CD4-positive, alpha-beta T cell treated with Interleukin-6 for 4 hours (primary cell): ENCODE measurements at places on chromosomes 7 and 10.
A peak's percentile ranks its signal among the peaks of the same experiment; 100 is the strongest.

DNA sequence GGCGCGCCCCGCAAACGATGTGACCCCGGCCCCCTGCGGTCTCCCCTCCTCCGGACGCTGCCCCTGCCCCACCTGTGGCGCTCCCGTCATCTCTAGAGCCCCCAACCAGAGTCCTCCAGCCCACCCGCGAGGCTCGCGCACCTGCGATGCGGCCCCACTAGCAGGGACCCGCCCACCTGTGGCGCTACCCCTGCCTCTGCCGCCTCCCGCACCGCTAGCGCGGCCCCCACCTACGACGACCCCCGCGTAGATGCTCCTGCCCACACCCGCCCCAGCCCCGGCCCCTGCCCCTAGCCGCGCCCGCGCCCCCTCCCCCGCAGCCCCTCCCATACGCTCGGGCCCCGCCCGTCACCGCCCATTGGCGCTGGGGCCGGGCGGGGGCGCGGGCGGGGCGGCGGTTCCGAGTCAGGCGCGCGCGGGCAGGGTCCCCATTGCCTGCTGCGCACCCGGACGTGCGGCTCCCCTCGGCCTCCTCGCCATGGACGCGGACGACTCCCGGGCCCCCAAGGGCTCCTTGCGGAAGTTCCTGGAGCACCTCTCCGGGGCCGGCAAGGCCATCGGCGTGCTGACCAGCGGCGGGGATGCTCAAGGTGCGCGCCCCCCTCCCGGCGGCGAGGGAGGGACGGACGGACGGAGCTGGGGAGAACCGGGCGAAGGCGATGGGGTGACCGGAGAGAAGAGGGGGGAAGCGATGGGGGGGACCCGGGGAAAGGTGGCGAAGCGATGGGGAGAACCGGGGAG, at the start of gene PFKP:
Gene PFKP (plus strand): TSS at position 431 of the 741 bp plus-strand sequence. CDS start 48 bp downstream, at position 479.
- DNase-seq: peak; percentile 71

GRCh38 chr7:128404886-128405470, 4.8 kb downstream of the IMPDH1 start:
- peak; percentile 5 for DNase-seq

- DNase-seq: no peak
Observed at GRCh38 chr10:110399106-110399964, 94.6 kb upstream of the SMNDC1 start.

- DNase-seq: no peak
Observed at GRCh38 chr7:123805287-123805686, 39.7 kb upstream of the HYAL4 start.

- DNase-seq: no peak
Observed at GRCh38 chr7:70392877-70393435, 739.0 kb upstream of the GALNT17 start.

- DNase-seq: no peak
Observed at GRCh38 chr7:51175316-51175991, 141.2 kb downstream of the COBL start.

DNA sequence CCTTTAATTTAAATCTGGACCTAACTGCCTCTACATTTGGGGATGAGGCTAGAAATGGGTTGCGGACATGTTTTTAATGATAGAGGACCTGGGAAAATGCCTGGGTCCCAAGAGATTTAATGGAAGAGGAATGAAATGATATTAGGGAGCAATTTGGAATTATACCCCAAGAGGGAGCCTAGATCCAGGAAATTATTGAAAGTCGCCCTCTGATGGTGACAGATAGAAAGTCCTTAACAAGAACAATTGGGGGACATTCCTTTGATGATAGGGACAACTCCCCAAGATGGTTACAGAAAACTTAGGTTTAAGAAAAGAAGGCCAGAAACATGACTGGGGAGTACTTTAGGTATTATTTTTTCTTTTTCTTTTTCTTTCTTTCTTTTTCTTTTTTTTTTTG, 9.5 kb upstream of the TSGA13 start:
- no peak for DNase-seq

GRCh38 chr7:12809476-12809875, 122.0 kb downstream of the ARL4A start:
- DNase-seq: no peak

DNA sequence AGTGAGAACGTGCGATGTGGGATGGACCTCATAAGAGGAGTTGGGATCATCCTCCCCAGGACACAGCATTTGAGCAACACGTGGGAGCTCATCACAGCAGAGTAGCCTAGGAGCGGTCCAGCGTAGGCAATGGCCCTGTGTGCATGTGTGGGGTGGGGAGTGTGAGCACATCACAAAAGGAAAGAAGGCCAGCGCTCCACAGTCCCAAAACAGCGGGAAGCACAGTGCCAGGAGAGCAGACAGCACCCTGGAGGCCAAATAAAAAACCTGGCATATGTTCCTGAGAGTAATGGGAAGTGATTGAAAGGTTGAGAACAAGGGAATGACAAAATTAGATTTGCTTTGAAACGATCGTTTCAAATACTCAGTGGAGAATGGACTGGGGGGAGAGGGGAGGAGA, 226.0 kb downstream of the C7orf25 start:
- DNase-seq: no peak

GRCh38 chr7:37826825-37827224, 21.6 kb upstream of the NME8 start:
- DNase-seq: no peak

DNA sequence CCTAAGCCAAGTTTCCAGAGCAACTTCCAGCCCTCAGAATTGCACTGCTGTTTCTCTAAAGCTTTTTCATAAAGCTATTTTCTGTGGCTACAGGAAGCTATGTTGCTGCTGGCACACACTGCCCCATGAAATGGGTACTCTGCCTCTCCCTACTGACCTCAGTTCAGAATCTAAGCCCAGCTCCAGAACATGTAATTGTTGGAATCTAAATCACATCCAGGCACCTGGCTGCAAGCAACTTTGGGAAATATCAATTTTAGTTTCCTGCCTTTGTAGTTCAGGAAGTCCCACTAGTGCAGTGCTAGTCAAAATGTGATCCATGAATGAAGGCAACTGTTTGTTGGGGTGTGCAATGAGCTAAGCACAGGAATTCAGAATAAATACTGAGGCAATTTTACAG, 226.2 kb downstream of the THSD7A start:
- DNase-seq: no peak

GRCh38 chr10:101152316-101152715, 21.2 kb downstream of the TLX1 start:
- DNase-seq: no peak

DNA sequence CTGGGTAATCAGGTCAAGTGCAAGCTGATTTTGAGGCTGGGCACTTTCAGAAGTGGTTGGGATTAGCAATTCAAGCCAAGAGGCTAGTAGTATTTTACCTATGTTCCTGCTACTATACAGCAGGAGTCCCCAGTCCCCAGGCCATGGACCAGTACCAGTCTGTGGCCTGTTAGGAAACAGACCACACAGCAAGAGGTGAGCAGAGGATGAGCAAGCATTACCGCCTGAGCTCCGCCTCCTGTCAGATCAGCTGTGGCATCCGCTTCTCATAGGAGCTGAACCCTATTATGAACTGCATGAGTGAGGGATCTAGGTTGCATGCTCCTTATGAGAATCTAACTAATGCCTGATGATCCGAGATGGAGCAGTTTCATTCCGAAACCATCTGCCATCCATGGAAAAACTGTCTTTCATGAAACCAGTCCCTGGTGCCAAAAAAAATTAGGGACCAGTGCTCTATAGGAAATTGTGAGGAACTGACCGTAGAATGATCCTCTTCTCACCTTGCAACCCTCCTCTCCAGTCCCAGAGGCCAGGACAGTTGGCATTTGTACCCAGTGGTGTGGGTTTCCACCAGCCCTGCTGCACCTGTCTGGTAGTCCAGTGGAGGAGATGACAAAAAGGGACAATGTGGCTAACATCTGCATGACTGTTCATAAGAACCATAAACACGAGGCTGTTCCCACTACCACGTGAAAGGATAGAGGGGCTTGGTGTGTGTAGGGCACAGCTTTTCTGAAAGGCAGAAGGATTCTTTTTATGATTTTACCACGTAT, 172.5 kb downstream of the KIAA1217 start:
- no peak for DNase-seq

- DNase-seq: no peak
Observed at GRCh38 chr7:15481132-15481531, 80.7 kb downstream of the AGMO start.

GRCh38 chr7:140977741-140978140, 37.0 kb downstream of the MRPS33 start:
- no peak for DNase-seq

DNA sequence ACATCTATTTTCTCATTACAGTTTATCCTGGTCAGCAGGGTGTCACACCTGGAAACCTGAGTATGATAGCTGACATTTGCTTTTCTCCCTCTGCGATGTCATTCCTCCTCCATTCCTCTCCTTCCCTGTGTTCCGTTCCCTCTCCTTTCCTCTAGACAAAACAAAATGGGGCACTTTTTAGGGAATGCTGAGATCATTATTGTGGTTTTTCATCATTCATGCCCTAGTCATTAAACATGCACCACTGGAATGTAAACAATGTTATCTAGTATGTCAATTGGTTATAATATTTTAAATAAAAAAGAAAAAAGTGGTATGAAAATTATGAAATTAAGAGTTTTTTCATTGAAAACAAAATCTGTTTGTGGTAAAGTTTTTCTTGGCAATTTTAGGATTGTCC, 132.6 kb downstream of the MAPK8 start:
- no peak for DNase-seq

DNA sequence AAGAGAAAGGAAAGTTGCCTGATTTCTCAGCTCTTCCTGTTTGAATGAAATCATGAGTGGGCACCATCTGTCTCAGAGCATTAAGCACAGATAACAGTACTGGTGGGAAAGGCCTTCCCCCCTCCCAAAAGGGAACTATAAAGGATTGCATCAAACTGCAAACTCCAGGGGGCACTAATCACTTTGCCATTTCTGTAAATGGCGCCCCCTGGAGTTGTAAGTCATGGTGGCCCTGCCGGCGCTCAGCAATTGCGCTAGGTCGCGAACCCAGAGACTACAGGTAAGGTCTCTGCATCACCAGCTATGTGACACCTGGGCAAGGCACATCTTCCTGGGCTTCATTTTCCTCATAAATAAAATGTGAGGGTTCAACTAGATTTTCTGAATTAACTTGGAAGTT, 11.1 kb downstream of the LRRC4 start:
- DNase-seq: no peak

DNA sequence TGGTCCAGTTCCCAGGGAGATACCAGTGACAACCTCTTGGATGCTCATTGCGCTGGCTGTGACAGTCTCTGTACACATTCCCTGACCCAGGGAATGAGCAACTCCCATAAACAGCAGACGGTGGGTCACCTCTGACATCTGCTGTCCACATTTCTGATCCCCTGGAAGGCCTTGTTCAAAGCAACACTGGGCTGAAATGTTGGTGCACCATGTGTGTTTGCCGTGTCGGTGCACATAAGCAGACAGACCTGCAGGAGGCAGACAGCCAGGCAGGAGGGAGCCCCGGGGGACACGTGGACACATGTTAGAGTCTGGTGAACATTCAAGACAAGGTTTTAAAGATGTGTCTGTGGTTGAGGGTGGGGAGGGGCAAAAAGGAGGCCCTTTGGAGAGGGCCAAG, 254.9 kb downstream of the PLXNA4 start:
- no peak for DNase-seq

GRCh38 chr10:76080991-76081390, 649.6 kb downstream of the LRMDA start:
- no peak for DNase-seq

DNA sequence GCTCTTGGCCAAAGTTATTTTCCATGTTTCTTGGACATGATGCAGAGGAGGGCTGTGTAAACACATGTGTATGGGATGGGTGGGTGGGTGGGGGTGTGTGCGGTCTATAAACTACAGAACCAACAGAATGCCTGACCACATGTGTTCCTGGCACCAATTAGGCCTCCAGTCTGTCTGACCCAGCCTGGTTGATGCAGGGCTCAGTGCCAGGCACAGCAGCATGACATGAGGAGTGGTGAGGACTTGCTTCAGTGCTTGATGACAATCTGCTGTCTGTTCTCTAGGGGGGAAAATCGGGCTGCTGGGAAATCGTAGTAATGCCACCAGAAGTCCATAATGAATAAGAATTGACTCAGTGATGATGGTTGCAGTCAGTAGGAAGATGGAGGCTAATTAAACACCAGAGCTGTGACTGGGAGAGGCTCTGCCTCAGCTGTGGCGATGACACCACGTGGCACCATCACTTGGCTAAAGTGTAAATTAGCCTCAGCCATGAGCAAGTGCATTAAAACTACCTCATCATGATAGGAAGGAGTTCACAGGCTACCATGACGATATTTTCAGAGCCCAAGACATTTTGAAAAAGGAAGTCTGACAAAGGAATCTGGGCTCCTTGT, 260.1 kb upstream of the PODXL start:
- no peak for DNase-seq

DNA sequence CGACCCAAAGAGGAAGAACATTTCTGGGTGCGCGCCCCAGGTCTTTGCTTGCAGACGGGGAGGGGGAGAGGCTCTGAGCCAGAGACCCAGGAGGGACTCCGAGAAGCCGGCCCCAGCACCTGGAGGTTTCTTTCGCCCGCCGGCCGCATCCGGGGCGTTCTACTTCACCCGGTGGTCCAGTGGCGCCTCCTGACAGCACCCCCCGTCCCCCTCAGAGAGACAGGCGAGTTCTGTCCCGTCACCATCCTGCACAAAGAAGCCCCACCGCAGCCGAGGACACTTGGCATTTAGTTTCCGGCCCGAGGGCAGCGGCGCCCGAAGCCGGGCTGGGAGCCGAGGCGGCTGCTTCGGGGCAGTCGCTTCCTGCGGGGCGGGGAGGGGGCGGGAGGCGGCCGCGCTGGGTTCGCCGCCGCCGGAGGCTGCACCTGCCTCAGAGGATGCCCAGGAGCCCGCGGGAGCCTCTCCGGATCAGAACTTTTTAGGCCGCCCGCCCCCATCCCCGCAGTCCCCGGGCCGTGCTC, at the start of gene TMEM178B:
Gene TMEM178B (plus strand): TSS at position 424 of the 521 bp plus-strand sequence.
- DNase-seq: no peak

DNA sequence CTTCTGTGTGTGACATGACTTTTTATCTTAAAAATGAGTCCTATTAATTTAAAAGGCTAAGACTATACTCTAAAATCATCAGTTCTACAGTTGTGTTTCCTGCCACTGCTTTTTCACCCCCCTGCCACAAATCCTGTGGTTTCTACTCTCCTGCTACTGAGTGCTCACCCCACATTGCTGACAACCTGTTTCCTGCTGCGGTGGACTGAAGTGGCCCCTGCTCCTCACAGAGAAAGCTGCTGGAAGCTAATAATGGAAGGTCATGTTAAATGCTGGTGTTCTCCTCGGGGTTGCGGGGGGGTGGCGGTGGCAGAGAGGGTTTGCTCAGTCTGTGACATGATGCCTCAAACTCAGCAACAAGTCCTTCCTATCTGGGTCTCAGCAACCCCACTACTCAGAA, 113.2 kb upstream of the INHBA start:
- DNase-seq: no peak

- DNase-seq: no peak
Observed at GRCh38 chr10:102778781-102779180, 35.0 kb downstream of the WBP1L start.
